GM13976 (cell line): ENCODE measurements at places on chromosomes 6 and 20.

GRCh38 chr6:34390531-34391472 lies 1.7 kb downstream of the NUDT3 start:
- no peak for DNase-seq

GRCh38 chr20:5031206-5031557 lies 29.9 kb upstream of the SLC23A2 start:
- DNase-seq = no peak

DNA sequence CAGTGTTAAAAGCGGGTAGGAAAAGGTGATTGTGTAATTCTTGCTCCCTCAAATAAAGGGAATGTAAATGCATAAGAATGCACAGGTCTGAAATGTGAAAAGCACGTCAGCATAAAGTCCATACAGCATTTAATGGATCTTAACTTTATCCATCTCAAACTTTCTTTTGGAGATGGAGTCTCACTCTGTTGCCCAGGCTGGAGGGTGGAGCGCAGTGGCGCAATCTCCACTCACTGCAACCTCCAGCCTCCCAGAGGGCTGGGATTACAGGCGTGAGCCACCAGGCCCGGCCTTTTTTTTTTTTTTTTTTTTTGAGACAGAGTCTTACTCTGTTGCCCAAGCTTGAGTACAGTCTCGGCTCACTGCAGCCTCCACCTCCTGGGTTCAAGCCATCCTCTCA lies 33.4 kb downstream of the RNASET2 start:
- no peak for DNase-seq

GRCh38 chr20:21340991-21341697 lies 38.0 kb downstream of the XRN2 start:
- no peak for DNase-seq

DNA sequence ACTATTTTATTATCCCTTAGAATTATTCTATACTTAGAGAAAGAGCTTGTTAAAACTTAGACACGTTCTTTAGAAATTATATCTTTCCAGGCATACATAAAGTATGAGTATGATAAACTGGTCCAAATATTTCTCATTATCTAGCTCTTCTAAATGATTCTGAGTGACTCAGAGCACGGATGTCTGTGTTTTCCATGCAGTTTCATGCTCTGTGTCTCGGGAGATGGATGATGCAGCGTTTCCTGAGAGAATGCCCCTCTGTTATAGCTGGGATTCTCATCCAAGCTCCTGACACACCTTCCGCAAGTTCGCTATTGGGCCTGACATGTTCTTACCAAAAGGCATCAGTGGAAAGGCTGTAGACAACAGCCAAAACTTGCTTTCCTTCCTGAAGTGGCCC lies 19.3 kb downstream of the SIRT5 start:
- no peak for DNase-seq

DNA sequence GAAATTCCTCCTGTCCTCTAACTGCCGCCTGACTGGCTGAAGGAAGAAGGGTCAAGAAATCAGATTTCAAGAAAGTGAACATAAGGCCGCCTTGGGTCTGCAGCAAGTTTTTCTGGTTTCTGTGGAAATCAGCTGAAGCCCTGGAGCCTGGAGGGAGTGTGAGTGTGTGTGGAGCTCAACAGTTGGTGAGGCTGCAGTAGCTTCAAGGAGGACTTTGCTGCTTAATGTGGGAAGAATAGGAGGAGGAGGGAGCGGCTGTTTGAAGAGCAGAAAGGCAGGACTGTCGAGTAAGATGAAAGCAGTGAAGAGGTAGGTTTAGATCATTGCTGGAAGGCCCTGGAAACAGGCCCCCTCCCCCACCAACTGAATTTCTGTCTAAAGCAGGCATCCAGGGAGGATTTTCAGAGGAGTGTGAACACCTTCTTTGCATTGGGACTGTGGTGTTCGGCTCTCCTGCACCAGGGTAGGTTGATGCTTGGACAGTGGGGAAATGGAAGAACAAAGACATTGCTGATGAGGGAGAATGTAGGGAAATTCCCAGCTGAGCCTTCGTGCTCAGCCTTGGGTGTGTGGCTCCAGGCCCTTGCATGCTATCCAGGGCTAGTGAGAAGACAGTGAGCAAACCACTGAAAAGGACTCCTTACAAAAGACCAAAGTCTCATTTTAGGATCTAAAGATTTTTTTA lies 79.5 kb upstream of the VSTM2L start:
- peak; percentile 17 for DNase-seq

DNA sequence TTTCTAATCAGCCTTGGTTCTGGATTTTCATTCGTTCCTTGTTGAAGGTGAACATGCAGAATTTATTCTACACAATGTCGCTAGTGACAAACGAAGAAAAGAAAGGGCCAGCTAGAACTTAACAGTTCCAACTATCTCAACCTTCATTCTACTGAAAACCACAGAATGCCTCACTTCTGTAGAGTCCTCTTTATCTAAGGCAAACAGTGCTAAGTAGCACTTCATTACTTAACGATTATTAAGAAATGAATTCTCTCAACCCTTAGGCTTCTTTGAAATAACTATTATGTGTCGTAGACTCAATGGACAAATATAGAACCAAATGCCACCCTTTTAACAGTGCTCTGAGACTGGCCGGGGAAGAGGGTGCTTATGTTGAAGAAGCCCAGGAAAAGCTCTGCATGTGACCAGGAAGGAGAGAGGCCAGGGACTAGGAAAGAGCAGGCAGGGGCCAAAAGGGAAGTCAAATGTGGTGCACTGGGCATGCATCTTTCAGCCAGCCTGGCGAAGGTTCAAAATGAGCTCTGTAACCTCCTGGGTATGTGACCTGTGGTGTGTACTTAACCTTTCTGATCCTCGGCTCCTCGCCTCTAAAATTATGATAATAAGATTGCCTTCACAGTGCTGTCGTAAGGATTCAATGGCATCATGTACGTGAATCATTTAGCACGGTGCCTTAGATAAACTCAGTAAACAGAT lies 55.4 kb upstream of the BMP2 start:
- no peak for DNase-seq

GRCh38 chr20:48437146-48437545 lies 390.7 kb downstream of the PREX1 start:
- DNase-seq = no peak

DNA sequence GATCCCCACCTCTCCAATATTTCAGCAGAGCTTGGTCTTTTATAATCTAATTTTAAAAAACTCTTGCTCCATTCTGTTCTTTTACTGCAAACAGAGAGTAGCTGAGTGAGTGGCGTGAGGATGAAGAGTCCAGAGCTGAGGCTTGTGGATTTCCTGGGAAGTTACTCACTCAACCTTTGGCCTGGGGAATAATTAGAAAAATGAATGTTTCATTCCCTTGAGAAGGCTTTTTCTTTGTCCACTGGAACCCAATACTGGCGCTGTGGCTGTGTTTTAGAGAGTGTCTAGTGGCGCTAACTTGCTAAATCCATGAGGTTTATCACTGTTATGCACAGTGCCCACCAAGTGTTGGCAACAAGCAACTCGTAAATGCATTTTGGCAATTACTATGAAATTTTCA lies 251.5 kb downstream of the HIVEP2 start:
- DNase-seq = no peak

DNA sequence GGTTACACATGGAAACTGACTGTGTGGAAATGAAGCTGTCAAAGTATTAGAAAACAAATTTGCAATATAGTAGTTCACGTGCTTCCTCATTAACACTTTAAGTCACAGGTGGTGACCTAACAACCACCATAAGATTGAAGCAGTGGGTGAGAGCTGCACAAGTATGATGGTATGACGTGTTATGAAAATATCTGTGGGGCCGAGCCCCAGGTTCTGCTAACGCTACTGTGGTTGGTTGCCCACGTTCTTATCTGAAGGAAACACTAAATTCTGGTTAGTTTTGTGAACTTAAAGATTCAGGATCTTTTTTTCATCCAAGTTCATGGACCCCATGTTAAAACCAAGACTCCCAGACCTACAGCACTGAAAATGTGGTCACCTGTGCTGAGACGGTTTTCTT lies 243.0 kb upstream of the RIN2 start:
- DNase-seq = no peak
